Stomach (tissue), 19 donors: ENCODE measurements at places on chromosomes 1 and 21. TPM values are rescaled to one million over a fixed set of nuclear protein-coding genes. Genes with fewer than 3 reads are reported as not detected.
A peak's percentile ranks its signal among the peaks of the same experiment; 100 is the strongest.

DNA sequence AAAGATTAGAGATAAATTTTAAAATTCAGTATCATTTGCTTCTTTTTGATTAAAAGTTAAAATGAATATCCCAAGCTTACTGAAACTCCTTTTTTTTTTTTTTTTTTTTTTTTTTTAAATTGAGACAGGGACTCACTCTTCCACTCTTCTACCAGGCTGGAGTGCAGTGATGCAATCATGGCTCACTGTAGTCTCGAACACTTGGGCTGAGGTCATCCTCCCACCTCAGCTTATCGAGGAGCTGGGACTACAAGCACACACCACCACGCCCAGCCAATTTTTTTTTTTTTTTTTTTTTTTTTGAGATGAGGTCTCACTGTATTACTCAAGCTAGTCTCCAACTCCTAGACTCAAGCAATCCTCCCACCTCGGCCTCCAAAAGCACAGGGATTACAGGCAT, 92.1 kb upstream of the RGS18 start:
- H3K4me3 ChIP-seq = no peak overlapping the region
- no peak for DNase-seq
- no peaks in the 10 kb centered on the region for H3K4me1 ChIP-seq
- H3K27ac ChIP-seq = no peak overlapping the region
- H3K36me3 ChIP-seq = no peaks in the 10 kb centered on the region

DNA sequence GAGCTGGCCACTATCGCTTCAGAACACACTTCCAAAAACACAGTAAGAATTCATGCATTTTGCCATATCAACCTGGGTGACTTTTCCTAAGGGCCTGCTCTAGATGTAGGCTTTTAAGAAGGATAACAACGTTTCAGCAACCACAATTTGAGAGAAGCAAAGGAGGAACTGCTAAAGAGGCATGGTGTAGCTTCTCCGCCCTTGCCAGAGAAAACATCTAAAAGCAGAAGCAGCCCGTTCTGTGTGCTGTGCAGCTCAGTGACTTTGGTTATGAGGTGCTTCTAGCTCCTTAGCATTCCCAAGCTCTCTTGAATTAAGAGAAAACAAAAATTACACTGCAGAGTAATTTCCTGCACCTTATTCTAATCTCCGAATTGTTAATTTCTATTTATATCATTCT, 2.7 kb downstream of the PER3 start:
- peaks cover 44% of the 10 kb centered on the region for H3K36me3 ChIP-seq
- peaks cover 59% of the 10 kb centered on the region for H3K4me1 ChIP-seq
- no peaks in the 10 kb centered on the region for H3K27me3 ChIP-seq
- DNase-seq = no peak

DNA sequence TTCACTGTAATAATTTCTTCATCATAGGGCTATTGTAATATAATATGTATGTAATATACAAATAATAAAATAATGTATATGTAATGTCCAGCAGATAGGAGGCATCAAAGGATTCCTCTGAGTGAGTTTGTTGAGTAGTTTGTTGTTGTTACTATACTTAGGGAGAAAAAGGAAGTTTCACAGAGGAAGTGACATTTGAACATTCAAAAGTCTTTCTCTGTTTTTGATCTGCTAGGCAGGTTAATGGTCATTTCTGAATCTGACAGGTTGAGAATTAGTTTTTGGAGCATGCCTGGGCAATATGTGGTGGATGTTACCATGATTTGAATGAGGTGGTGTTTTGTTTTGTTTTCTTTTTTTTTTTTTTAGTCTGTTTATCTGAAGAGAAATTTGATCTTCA, 102.1 kb downstream of the NRDC start:
- no peak for DNase-seq
- H3K4me1 ChIP-seq = no peaks in the 10 kb centered on the region
- H3K36me3 ChIP-seq = peaks cover 93% of the 10 kb centered on the region

MCOLN2 gene
- total RNA-seq = not detected

DNA sequence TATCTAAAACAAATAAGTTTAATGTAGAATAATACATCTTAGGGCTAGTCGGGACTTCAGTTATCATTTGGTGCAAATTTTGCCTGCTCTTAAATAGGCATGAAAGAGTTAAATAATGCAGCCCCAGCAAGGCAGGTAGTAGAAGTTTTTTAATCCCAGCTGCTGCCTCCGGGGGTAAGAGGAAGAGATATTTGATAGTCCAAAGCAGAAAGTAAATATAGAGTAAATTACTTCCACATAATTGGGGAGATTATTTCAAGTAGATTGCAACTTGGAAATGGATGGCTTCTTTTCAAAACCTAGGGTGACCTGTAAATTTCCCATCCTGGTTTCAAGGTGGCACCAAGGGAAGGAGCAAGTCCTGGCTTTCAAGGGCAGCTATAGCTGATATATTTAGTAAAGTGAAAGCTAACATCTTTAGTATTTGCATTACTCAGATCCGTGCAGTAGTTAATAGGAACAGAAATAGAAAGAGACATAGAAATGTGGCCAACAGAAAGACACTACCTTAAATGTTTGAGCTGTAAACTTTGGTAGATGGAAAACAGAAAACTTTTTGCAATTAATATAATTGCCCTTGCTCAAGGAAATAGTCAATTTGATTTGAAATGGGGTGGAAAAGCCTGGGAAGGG, 109.1 kb downstream of the LMO4 start:
- no peaks in the 10 kb centered on the region for H3K4me1 ChIP-seq
- H3K27me3 ChIP-seq = no peaks in the 10 kb centered on the region
- DNase-seq = no peak
- no peaks in the 10 kb centered on the region for H3K36me3 ChIP-seq
- H3K27ac ChIP-seq = no peak overlapping the region
- H3K4me3 ChIP-seq = no peak overlapping the region

S100A12 gene
- not detected for total RNA-seq

GRCh38 chr1:54978528-54979326, 1.7 kb upstream of the TMEM61 start:
- peaks cover 10% of the 10 kb centered on the region for H3K27me3 ChIP-seq
- DNase-seq = no peak
- peaks cover 37% of the 10 kb centered on the region for H3K4me1 ChIP-seq

GRCh38 chr1:1019122-1019999, 559 bp upstream of the AGRN start:
- no peaks in the 10 kb centered on the region for H3K36me3 ChIP-seq
- DNase-seq = peak; percentile 88
- H3K27me3 ChIP-seq = peaks cover 7% of the 10 kb centered on the region
- peak overlapping the region; percentile 76 for H3K4me3 ChIP-seq
- peaks cover 51% of the 10 kb centered on the region for H3K4me1 ChIP-seq
- peak overlapping the region; percentile 90 for H3K27ac ChIP-seq

GRCh38 chr1:94715321-94715720, 104.8 kb upstream of the SLC44A3 start:
- H3K36me3 ChIP-seq = no peaks in the 10 kb centered on the region
- no peaks in the 10 kb centered on the region for H3K27me3 ChIP-seq
- no peaks in the 10 kb centered on the region for H3K4me1 ChIP-seq
- DNase-seq = no peak
- no peak overlapping the region for H3K4me3 ChIP-seq

GRCh38 chr1:40944841-40945430, 34.6 kb upstream of the CTPS1 start:
- peak overlapping the region; percentile 72 for H3K27ac ChIP-seq
- H3K4me1 ChIP-seq = peaks cover 7% of the 10 kb centered on the region
- H3K36me3 ChIP-seq = no peaks in the 10 kb centered on the region
- H3K4me3 ChIP-seq = no peak overlapping the region

DNA sequence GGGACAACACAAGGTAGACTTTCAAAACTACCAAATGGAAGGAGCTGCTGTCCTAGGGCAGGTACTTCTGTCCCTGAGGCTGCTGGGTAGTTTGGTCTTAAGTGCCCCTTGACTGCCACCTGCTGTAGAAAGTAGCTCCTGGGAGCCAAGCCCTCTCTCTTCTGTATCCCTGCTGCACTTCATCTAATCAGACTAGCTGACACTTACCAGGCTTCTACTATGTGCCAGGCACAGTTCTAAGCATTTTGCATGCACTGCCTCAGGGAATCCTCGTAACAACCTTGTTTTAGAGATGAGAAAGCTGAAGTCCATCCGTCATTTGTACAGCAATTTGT, 15.9 kb upstream of the SRSF4 start:
- peaks cover 9% of the 10 kb centered on the region for H3K4me1 ChIP-seq
- H3K27ac ChIP-seq = no peak overlapping the region
- no peak overlapping the region for H3K4me3 ChIP-seq
- H3K36me3 ChIP-seq = peaks cover 5% of the 10 kb centered on the region

- DNase-seq = no peak
- no peaks in the 10 kb centered on the region for H3K4me1 ChIP-seq
- no peak overlapping the region for H3K4me3 ChIP-seq
- H3K27me3 ChIP-seq = peaks cover 23% of the 10 kb centered on the region
- H3K36me3 ChIP-seq = no peaks in the 10 kb centered on the region
- no peak overlapping the region for H3K27ac ChIP-seq
Measured at GRCh38 chr1:14697353-14697752, 98.9 kb downstream of the KAZN start.

DDR2 gene
- 73.1 TPM for total RNA-seq
